Stimulated activated CD4-positive, alpha-beta T cell treated with anti-CD3 and anti-CD28 coated beads, Interleukin-12 subunit alpha, Interleukin-12 subunit beta, amount 100 ng/mL, for 24 hours (primary cell): ENCODE measurements at places on chromosomes 4 and X.

- no peak for DNase-seq
These were observed 614.1 kb downstream of the PCDH7 start for GRCh38 chr4:31334086-31334910.

DNA sequence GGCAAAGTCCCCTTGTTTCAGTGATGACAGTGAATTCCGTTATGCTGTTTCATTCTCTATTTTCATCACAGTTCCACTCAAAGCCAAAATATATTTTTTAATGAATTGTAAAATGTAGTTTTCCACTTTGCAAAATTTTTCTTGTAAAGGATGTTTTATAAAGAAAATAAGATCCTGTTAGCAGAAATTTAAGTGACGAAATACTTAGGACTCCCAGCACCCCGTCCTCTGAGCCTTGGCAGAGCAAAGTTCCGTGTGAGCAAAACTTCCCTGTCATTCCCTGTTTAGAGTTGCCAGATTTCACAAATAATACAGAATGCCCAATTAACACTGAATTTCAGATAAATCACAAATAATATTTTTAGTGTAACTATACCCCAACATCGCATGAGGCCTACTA lies 81.0 kb upstream of the RBPJ start:
- no peak for DNase-seq

DNA sequence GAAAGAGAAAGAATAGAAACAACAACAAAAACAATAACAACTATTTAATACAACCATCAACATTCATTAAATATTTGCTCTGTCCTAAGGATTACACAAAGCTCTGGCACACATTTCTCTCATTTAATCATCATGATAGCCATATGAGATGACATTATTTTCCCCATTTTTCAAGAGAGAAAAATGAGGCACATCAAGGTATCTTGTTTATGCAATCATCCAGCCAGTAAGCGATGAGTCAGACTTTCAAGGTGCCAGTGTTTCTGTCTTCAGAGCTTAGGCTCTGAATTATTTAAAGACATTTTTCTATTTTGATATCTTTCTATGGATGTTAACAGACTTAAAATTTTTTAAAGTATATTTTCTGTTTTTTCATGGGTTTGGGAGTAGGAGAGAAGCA lies 541.8 kb upstream of the SMIM31 start:
- no peak for DNase-seq

GRCh38 chr4:79233820-79234219 lies 92.0 kb downstream of the NAA11 start:
- DNase-seq, result no peak

- DNase-seq, result no peak
These were observed 583.5 kb upstream of the FAT1 start for GRCh38 chr4:187307131-187307530.
